ENCODE measurements at places on chromosomes 13 and 19.
A peak's percentile ranks its signal among the peaks of the same experiment; 100 is the strongest.

DNA sequence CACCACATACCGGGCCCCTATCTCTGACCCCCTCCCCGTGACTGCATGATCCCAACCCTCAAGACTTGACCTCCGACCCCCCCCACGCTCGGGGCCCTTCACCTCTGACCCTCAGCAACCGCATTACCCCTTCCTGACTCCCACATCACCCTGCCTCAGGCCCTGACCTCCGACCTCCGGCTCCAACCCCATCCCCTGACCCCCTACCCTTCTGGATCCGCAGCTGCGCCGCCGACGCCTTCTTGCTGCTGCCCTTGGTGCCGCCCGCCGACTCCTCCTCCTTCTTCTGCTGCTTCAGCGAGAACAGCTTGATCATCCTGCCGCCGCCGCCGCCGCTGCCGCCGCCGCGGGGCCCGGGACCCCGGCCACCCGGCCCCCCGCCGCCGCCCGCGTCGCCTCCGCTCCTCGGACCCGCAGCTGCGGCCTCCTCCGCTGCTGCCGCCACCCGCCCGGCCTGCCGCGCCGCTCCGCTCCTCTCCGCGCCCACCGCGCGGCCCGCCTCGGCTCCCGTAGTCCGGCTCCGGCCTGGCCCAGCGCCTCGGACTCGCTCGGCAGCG lies at the start of gene UBE2M:
TSS of gene UBE2M (minus strand) at position 546 of the 557 bp plus-strand sequence. CDS start at position 316, 230 bp downstream.
- DNase-seq = peak; percentile 54

GRCh38 chr19:38729653-38730469 lies 14.4 kb downstream of the CAPN12 start:
- peak; percentile 79 for DNase-seq

DNA sequence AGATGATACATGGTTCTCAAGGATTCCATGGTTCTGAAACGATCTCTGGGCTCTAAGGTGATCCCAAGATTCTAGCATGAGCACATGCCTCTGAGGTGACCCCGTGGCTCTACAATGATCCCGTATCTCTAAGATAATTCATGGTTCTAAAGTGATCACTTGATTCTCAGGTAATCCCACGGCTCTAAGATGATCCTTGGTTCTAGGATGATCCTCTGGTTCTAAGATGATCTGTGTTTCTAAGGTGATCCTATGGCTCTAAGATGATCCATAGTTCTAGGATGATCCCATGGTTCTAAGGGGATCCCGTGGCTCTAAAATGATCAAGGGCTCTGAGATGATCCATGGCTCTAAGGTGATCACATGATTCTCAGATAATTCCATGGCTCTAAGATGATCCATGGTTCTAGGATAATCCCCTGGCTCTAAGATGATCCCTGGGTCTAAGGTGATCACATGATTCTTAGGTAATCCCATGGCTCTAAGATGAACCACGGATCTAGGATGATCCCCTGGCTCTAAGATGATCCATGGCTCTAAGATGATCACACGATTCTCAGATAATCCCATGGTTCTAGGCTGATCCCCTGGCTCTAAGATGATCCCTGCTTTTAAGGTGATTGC lies 21.3 kb downstream of the NUMBL start:
- no peak for DNase-seq

DNA sequence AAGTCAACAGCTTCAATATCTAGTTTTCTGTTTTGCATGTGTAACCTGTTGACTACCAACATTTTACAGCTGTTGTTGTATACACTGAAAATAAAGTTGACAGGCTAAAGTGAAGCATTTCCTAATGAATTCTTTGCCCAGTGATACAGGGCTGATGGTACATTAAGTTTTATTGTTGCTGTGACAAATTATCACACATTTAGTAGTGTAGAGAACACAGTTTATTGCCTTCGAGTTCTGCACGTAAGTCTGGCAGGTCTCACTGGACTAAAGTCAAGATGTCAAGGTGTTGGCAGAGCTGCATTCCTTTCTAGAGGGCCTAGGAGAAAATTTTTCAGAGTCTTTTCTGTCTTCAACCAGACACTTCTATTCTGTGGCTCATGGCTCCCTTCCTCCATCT lies 184.2 kb downstream of the SLITRK6 start:
- no peak for DNase-seq

- peak; percentile 42 for DNase-seq
These were observed 16.9 kb downstream of the UBAC2 start for GRCh38 chr13:99217461-99218110.

GRCh38 chr19:41637484-41637883 lies 10.6 kb upstream of the CEACAM4 start:
- no peak for DNase-seq

- DNase-seq = no peak
These were observed 926 bp downstream of the ZNF587 start for GRCh38 chr19:57850553-57851017.

GRCh38 chr13:20728579-20729311 lies 25.2 kb downstream of the IL17D start:
- DNase-seq = no peak

- no peak for DNase-seq
These were observed 2.0 kb upstream of the PTOV1 start for GRCh38 chr19:49848938-49849337.

DNA sequence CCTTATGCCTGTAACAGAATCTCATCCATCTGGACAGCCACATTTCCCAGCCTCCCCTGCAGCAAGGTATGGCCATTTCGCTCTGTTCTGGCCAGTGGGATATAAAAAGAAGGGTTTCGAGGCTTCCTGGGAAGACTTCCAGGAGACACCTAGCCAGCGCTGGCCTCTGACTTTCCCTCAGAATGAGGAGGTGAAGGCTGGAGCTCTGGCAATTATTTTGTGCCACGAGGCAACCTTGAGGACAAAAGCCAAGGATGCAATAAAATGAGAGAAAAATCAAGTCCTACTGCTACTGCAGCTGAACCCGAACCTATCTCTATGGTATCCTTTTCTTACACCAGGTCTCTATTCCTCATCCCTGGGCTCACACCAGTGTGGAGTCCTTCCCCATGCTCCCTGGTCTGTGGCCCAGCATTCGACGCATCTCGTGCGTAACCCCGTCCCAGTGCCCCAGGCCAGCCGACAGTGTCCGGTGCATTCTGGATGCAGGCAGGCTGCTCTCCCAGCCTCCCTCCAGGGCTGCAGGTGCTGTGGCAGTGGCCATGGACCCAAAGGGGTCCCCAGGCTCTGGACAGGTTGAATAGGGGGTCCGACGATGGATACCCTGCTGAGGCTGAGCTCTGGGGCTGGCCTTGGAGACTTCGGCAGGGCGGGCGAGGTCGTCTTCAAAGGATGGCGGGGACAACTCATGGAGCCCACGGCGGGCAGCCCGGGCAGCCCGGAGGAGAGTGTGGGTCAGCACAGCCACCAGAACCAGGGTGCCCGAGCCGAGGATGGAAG lies 12.2 kb downstream of the TMEM221 start:
- no peak for DNase-seq

DNA sequence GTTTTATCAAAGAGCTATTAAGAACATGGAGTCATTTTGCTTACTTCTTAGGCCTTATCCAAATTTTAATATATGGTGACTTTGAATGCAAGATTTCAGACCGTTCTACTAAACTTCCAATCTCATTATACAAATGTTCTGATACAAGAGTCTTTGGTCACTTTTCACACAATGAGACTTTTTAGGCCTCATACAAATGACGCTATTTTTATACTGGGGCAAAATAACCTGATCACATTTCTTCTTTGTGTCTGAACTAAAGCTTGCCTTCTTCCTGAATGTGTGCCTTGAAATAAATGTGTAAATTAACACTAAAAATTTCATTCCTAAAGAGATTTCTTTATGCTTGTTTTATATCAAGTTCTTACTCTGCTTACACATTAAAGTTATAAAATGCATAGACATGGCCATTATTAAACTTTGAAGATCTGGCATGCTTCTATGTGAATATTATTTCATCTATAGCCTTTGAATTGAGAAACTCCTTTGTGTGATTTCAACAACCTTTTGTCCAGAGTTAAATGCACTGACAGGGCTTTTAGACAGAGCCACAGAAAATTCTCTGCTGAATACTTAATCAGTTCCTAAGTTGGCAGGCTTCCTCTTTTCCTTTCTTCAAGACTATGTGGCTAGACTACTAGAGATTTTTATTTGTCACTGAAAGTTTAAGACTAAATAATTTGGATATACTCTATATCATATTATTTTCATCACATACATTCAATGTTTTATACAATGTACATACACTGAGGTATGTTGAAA lies 86.1 kb downstream of the EDNRB start:
- DNase-seq = no peak

- DNase-seq = no peak
These were observed 5.3 kb downstream of the F7 start for GRCh38 chr13:113110852-113111315.

DNA sequence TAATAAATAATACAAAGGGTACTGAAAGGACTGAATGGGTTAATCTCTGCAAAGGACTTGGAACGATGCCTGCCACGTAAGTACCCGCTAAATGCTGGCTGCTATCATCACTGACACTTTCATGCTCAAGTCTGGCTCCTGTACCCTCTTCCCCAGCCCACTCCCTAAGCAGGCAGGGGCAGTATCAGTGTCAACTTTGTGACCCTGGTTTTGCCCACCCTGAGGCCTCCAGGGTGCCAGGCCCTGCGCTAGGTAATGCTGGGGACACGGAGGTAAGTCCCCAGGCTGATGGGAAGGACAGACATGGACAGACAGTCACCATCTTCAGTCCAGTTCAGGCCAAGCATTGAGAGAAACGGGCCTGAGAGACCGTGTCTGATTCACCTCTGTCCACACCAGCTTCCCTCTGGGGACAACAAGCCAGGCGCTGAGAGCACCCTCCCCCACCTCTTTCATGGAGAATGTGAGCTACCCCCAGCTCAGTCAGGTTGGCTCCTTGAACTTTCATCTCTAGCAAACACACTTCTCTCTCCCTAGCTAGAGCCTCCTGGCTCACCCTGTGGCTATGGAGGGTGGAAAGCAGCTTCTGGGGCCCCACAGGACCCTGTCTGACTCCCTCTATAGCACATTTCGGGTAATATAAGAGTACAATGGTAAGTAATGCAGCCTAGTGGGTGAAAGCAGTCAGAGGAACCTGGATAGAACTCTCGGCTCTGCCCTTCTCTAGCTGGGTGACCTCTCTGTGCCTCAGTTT lies 800 bp downstream of the ETFB start:
- no peak for DNase-seq

- no peak for DNase-seq
These were observed 14.6 kb downstream of the AP2A1 start for GRCh38 chr19:49781394-49781793.

All from CD4-positive, alpha-beta T cell (primary cell).